ENCODE measurements at places on chromosomes 7 and 10. TPM values are rescaled to one million over a fixed set of nuclear protein-coding genes. Genes with fewer than 3 reads are reported as not detected.

DNA sequence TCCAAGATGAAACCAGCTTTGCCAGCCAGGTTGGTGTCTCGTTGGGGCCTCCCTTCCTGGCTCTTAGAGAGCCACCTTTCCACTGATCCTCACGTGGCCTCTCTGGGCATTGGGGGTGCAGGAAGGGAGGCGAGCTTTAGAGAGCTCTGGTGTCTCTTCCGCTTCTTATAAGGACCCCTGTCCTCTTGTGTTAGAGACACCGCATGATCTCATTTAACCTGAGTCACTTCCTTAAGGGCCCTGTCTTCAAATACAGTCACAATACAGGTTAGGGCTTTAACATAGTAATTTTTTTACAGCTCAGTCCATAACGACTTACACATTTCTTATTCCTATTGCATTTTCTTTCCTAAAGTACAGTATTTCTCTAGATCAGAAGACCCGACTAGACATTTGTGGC lies 535.8 kb downstream of the SDK1 start:
- DNase-seq = peak; percentile 4

The SSC4D gene
- total RNA-seq = 0.44 TPM

- DNase-seq = no peak
Observed at GRCh38 chr7:116548506-116548905, 23.7 kb downstream of the CAV1 start.

GRCh38 chr7:128757203-128757602 lies 18.0 kb downstream of the CALU start:
- no peak for DNase-seq

- no peak for DNase-seq
Observed at GRCh38 chr7:55187701-55188491, 169.1 kb downstream of the EGFR start.

The MBL2 gene
- total RNA-seq = not detected

The BTBD16 gene
- total RNA-seq = not detected

DNA sequence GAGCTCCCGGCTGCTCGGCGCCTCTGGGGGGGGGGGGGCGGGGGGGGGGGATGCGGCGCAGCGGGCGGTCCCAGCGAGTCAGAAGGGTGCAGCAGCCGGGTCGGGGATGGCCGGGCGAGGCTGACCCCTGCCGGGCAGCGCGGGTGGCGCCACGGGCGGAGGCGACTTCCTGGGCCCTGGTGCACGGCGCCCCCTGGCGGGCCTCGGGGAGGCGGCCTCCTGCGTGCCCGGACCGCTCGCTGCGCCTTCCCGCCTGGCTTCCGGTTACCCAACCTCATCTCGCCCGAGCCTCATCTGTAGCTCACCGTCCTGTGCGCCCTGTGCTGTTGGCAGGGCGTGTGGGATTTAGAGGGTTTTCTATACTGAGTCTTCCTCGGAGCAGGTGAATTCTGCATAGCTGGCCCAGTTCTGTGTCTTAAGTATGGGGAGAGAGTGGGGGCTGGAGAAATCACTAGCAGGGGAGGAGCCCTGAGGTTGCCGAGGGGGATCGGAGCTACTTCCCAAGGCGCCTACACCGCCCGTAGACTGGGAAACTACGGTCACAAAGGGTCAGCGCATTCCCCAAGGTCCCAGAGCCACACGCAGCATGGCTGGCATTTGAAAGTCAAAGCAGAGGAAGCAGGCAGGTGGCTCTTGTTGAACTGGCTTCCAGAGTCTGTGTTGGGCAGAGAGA lies 28.3 kb upstream of the WDFY4 start:
- peak; percentile 82 for DNase-seq

DNA sequence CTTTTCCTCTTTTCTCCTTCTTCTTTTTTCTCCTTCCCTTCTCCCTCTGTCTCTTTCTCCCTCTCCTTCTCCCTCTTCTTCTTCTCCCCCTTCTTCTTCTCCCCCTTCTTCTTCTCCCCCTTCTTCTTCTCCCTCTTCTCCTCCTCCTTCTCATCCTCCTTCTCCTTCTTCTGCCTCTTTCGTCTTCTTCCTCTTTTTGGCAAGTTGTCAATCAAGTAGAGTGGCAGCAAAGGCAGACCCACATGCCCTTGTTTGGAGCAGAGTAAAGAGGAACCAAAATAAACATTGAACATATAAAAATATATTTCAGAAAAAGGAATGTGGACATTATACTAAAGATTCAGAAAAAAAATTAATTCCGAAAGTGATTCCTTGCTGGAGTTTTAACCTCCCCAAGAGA lies 59.6 kb upstream of the ZNF33B start:
- DNase-seq = no peak

The TFEC gene
- total RNA-seq = 0.02 TPM

The BNIP3 gene
- 734 TPM for total RNA-seq

GRCh38 chr10:107139237-107139636 lies 25.3 kb downstream of the SORCS1 start:
- DNase-seq = no peak

DNA sequence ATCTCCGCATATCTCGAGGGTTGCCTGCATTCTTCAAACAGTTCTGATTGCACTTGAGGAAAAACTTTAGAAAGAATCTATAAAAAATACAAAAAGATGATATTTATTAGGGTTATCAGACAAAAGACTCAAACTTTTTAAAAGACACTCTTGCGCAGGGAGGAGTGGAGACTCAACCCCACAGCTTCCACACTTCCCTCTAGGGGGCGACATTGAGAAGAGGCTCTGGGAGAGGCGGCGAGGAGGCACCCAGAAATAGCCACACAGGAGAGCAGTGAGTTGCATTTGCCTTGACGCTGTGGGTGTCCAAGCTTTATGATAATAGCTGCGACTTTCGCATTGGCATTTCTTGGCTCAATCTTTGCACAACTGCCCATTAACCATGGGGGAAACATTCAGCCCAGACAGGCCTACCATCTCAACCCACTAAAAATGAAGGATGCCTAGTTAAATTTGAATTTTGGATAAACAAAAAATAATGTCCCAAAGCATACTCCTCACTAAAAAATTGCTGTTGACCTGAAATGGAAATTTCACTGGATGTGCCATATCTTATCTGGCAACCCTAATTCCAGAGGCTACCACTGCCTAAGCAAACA lies 86.2 kb downstream of the EBF3 start:
- peak; percentile 10 for DNase-seq

The SLC16A9 gene
- 0.07 TPM for total RNA-seq

- DNase-seq = no peak
Observed at GRCh38 chr7:13407911-13408310, 581.6 kb downstream of the ETV1 start.

DNA sequence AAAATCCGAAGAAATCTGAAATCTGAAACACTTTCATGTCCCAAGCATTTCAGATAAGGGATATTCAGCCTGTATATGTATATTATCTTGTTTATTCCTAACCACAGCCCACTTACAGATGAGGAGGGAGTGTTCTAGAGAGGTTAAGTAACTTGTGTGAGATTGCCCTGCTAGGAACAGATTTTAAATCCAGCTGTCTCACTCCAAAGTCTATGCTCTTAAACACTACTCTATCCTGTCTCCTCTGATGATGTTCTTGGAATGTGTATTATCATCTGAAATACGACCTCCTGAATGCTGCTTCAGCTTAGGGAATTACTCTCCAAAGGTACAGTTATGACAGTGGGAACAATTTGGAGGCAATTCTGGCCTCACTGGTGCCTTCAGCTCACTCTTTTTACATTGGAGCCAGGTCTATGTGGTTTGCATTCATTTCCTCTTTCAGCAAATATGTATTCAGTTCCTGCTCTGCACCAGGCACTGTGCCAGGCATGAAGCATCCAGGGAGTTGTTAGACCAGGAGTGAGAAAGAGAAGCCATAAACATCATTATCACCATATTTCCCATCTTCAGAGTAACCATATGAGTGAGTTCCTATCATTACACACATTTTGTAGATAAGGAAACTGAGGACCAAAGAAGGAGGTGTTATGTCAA lies 70.2 kb downstream of the NOC3L start:
- DNase-seq = peak; percentile 51

The TAS2R4 gene
- 0.20 TPM for total RNA-seq

- DNase-seq = no peak
Observed at GRCh38 chr10:99529591-99530107, 3.1 kb upstream of the NKX2-3 start.

DNA sequence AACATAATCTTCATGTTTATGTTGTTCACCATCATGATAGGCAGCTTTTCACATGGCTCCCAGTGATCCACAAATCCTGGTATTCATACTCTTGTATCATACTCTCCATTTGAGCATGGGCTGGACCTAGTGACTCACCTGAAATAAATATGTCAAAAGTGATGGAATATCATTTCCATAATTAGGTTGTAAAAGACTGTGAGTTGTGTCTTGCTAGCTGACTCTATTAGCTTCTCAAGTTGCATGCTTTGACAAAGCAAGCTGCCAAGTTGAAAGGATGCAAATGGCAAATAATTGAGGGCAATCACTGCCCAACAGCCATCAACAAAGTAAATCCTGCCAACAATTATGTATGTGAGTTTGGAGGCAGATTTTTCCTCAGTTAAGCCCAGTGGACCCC lies 300.4 kb downstream of the AHR start:
- peak; percentile 77 for DNase-seq

- no peak for DNase-seq
Observed at GRCh38 chr7:1388703-1389335, 70.5 kb downstream of the MICALL2 start.

The OR9A2 gene
- total RNA-seq = not detected

- peak; percentile 93 for DNase-seq
Observed at GRCh38 chr7:108004220-108005142, 1.5 kb upstream of the LAMB1 start.

GRCh38 chr7:117157241-117158209 lies 165.3 kb downstream of the WNT2 start:
- peak; percentile 97 for DNase-seq

The ZNF804B gene
- total RNA-seq = not detected

Data from M059J (cell line).